Activated B cell treated with CpG ODN at 0.5 μM for 24 hours (primary cell): ENCODE measurements at places on chromosomes 11 and 22. TPM values are rescaled to one million over a fixed set of nuclear protein-coding genes. Genes with fewer than 3 reads are reported as not detected.

GRCh38 chr11:71223671-71224660, 28.4 kb downstream of the SHANK2 start:
- DNase-seq: no peak

GRCh38 chr11:24708616-24709015, 211.8 kb downstream of the LUZP2 start:
- DNase-seq: no peak

- DNase-seq: no peak
These were observed 69.1 kb upstream of the PARVG start for GRCh38 chr22:44111562-44112155.

Gene TUB
- total RNA-seq: not detected in 2 replicates

Gene C11orf42
- total RNA-seq: not detected in 2 replicates

- no peak for DNase-seq
These were observed 19.3 kb upstream of the BRSK2 start for GRCh38 chr11:1370186-1371025.

Gene PKNOX2
- total RNA-seq: not detected in 2 replicates

DNA sequence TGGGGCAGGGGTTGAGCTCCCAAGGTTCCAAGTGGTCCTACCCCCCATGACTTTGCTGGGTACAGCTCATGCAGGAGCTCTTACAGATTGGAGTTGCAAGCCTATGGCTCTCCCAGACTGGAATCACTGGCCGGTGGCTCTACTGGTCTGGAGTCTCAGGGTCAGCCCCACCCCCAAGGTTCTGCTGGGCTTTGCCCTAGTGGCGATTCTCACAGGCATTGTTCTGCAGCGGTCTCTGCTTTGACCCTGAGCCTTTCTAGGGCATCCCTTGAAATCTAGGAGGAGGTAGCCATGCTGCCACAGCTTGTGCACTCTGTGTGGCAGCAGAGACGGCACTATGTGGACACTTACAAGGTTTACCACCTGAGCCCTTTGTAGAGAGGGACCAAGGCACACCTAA, 49.3 kb upstream of the HMGXB4 start:
- no peak for DNase-seq

DNA sequence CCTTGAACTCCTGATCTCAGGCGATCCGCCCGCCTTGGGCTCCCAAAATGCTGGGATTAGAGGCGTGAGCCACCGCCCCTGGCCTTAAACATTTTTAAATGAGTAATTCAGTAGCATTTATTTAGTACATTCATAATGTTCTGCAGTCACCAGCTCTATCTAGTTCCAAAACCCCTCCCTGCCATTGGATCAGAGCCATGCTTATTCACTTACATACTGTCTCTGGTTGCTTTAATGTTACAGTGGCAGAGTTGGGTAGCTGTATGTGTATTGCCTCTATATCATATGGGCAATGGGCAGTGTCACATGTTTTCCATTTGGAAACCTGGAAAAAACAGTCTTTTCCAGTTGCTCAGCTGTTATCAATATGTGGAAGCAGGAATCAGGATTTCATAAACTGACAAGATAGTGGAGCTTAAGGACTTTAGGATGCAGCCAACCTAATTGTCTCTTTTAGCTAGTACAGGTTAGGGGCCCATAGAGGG, 10.5 kb downstream of the COA4 start:
- DNase-seq: no peak

Gene CECR2
- total RNA-seq: 1.6 and 2.5 TPM in 2 replicates
